ENCODE measurements at places on chromosomes 1 and 21.

- DNase-seq = no peak
These were observed 28.3 kb downstream of the GPR157 start for GRCh38 chr1:9100471-9101043.

GRCh38 chr21:33406493-33406892 lies 3.3 kb downstream of the IFNGR2 start:
- DNase-seq = no peak

GRCh38 chr1:158520955-158521665 lies 33.1 kb downstream of the OR6Y1 start:
- no peak for DNase-seq

GRCh38 chr1:53929246-53929960 lies 16.1 kb downstream of the IFT25 start:
- no peak for DNase-seq

GRCh38 chr1:230054092-230054749 lies 12.8 kb upstream of the GALNT2 start:
- DNase-seq = no peak

- no peak for DNase-seq
These were observed 77.6 kb downstream of the RGL1 start for GRCh38 chr1:183882335-183883167.

GRCh38 chr21:35138665-35139381 lies 89.7 kb upstream of the RUNX1 start:
- DNase-seq = peak; percentile 89

DNA sequence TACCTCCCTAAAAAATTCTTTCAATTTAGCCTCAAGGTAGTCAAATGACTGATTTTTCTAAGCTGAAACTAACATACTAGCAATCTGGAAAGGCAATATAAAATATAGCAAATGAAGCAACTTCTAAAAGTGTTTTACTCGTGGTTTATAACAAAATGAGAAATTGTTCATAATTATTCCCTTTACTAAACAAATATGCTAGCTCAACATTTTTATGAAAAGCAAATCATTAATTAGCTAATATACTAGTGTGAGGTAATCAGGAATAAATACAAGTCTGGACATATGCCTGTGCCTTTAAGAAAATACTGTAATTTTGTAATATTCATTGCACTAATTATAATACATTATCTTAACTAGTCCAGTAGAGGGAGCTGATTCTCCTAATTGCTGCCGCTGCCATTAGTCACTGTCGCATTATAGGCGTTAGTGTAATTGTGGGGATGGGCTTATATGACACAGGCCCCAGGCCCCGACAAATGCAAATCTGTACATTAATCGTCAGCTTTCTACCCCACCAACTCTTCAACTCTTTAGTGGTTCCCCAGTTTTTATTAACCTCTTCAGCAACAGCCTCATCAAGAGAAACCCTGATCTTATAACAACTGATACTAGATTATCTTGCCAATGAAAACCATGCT lies 160.9 kb downstream of the GABPA start:
- no peak for DNase-seq

Data from Jurkat, Clone E6-1 (cell line).